ENCODE measurements at places on chromosomes 2 and 18.

- peak; percentile 63 for DNase-seq
Measured at GRCh38 chr2:134206573-134206972, 47.3 kb upstream of the MGAT5 start.

DNA sequence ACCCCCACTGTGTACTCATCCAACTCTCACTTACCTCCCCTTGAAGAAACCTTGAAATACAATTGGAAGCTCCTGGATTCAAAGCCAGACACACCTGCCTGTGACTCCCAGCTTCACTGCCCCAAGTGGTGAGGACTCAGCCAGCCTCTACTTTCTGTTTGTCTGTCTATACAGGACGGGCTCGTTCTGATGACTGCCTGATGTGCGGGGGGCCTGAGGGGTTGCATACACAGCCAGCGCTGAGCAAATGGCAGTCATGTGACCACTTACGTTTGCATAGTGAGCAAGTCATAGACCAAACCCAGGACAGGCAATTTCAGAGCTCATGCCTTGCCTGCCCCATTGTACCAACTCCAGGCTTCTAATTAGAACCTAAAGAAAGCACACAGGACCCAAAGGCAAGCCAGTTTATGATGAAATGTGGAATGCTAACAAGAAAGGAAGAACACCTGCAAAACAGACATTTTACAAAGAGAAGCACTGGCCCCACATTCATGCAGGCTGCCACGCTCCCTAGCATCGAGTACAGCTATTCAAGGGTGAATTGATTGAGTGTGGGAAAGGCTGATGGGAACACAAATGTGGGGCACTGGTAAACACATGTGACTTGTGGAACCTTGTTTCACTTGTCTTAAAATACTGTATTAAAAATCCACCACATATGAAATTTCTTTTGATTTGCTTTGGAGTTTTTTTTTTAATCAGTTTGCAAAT lies 137.8 kb downstream of the LNPK start:
- no peak for DNase-seq

- no peak for DNase-seq
Measured at GRCh38 chr2:4090668-4091630, 387.6 kb downstream of the DCDC2C start.

GRCh38 chr18:62605685-62606084 lies 82.9 kb downstream of the ZCCHC2 start:
- DNase-seq = no peak

DNA sequence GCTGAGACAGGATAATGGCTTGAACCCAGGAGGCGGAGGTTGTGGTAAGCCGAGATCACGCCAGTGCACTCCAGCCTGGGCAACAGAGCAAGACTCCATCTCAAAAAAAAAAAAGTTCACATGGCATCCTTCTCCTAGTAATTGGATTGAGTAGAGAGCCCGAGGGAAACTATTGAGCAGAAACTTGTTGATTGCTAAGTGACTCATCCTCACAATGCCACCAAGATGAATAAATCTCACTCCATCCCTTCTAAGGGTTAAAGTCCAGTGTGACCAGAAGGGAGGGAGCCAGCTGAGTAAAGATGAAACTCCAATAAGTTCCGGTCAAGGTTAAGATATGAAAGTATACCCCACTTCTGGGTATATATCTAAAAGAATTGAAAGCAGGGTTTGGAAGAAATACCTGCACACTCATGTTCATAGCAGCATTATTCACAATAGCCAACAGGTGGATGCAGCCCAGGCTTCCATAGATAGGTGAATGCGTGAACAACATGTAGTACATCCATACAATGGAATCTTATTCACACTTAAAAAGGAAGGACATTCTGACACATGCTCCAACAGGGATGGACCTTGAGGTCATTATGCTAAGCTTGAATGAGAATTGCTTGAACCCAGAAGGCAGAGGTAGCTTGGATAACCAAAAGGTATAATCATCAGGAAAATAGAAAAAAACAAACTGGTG lies 13.0 kb upstream of the FHL2 start:
- DNase-seq = no peak

DNA sequence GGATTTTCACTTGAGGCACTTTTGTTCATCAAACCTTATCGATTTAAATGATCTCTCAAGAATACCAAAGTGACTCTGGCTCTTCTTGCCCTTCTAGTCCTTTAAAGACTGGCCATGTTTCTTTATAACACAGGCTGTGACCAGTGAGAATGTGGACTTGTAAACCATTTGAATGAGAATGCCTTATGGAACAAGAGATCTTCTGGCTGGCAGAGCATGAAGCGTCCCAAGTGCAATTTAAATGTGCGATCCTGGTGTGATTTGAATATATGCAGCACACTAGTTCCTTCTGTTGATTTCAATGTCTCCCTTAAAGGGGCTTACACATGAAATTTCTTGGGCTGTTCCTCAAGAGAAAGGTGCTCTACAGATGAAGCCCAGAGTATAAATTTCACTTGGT lies 262.4 kb upstream of the CCDC68 start:
- DNase-seq = no peak

DNA sequence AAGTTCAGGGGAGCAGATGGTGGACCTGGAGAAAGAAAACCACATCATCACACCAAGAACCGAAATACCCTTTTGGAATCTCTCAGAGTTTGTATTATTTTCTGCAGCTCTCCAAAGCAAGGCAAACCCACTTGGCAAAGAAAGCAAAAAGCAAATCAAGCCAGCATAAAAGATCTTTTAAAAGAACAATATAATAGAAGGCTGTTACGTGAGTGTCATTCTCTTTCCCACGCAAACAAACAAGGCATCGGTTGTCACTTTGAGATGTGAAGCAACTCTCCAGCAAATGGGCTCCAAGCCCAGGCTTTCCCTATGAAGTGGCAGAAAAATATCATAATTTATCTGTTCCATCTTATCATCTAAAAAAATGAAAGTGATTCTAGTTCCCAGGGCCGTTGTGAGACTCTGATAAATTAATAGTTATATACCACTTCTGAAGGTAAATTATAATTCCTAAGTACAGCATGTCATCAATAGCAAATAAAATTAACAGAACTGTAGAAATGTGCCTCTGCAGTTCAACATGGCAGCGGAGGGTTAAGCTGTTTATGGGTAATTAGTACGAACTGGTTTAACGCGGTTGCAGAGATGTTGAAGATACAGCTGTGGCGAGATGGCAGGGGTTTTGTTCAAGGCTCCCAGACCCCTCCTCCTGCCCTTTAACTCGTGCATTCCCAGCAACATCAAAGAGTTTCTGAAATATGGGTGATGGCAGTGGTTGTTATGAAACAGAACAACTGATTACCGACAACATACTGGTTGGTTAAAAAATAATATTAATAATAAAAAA lies 89.2 kb downstream of the EPHA4 start:
- DNase-seq = no peak

DNA sequence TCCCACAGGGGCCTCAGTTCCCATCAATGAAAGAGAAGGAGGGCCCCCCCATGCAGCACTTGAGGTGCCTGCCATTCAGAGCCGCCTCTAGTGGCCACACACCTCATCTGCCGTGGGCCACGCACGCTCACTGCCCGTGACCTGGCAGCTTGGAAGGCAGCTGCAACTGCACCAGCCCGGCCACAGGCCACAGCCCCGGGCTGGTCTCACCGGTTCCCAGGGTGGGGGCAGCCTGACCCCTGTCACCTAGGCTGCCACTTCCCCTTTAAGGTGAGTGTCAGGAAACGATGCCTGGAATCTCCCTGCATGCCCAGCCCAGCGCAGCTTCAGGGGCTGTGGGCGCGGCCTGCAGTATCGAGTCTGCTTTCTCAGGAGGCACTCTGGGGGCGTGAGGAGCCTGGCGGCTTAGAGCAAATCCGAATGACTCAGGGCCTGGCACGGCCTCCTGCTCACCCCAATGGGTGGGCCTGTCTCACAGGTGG lies 2.6 kb downstream of the MAB21L4 start:
- peak; percentile 25 for DNase-seq

DNA sequence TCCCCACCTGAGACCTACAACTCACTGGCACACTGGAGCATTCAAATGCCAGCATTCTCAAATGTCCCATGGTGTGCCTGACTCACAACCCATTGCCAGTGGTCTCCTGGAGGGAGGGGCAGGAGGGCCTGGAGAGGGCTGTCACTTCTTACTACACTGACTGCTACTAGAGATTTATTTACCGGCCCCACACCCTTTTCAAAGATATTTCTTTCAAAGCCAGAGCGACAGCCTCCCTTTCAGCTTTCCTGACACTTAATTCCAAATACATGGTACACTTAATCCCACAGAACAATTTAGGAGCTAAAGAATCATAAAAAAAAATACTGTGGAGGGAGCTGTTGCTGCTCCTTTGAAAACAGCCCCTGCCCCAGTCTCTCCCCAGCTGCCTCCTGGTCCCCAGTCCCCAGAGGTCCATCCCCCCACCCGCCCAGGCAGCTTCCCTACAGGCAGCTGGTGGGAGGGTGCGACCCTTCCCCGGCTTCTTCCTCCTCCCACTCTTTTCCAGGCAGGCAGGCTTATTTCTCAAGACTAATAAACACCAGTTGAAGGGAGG lies 129.1 kb upstream of the SMAD2 start:
- DNase-seq = peak; percentile 8

- DNase-seq = no peak
Measured at GRCh38 chr2:100856732-100857131, 36.8 kb downstream of the NPAS2 start.

DNA sequence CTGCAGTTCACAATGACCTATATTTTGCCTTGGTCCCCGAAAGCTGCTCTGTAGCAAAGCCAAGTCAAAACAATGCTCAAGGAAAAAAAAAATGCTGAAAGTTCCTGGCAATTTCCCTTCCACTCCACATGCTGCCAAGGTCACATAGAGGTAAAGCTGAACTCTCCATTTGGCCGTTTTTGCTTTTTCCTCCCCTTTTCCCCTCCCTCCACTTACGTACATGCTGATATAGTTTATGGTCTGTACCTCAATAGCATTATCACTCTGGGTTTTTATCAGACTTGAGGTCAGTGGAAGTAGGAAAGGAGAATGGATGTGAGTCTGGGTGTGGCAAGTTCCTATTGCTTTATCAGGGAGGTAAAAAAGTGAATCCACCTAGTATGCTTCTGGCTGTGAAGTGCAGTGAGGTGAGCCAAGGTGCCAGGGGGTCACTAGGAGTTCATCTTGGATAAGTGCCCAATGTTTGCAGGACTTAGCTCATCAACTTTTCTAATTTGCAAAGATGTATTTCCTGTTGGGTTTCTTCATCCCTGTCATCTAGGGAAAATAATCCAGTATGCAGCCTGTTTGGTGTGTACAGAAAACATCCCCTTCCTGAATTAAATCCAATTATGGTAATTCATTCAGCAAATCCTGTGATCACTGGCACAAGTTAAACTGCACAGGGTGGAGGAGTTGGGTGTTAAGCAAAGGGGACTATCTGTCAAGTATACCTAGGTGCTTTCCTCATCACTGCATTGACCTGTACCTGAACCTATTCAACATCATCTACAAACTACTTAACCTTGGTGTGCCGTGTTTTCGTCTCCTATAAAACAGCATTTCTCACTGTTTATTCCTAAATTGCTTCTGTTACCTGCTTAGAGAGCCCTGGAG lies 124.3 kb upstream of the CYP26B1 start:
- DNase-seq = no peak

DNA sequence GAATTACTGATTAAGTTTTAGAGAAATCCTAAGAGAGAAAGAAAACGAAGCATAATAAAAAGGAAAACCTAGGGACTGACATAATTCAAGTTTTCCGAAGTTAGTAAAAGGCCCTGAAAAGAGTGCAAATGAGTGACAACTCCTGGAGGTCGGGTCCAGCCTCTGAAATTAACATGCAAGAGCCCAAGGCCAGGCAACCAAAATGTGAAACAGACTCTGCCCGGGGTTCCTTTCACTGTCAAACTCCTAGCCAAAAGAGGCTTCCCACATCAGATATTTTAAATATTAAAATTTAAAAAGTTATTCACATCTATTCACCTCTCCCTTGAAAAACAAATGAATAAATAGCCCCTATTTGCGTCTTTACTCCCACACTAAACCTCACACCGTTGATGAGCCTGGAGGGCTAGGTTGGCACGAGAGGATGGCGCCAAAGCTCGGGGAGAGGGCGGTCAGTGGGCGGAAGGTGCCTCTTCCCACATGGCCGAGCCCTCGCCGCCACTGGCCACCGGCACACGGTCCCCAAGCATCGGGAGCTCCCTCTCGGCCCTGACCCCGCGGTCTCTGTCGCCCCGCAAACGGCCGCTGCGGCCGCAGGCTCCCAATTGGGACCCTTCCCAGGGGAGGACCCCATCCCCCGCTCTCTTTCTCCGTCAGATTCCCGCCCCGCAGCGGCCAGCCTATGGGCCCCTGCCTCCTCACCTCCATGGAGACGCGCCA lies 630 bp downstream of the PPM1G start:
- DNase-seq = peak; percentile 66

- no peak for DNase-seq
Measured at GRCh38 chr2:168732100-168732499, 70.3 kb upstream of the NOSTRIN start.

- peak; percentile 45 for DNase-seq
Measured at GRCh38 chr2:158202161-158202815, 100.6 kb downstream of the UPP2 start.

GRCh38 chr18:78720456-78721237 lies 259.0 kb upstream of the SALL3 start:
- no peak for DNase-seq

GRCh38 chr18:48931680-48932461 lies 18.9 kb downstream of the SMAD7 start:
- no peak for DNase-seq

GRCh38 chr2:102514061-102514785 lies 41.2 kb downstream of the SLC9A4 start:
- DNase-seq = peak; percentile 92

DNA sequence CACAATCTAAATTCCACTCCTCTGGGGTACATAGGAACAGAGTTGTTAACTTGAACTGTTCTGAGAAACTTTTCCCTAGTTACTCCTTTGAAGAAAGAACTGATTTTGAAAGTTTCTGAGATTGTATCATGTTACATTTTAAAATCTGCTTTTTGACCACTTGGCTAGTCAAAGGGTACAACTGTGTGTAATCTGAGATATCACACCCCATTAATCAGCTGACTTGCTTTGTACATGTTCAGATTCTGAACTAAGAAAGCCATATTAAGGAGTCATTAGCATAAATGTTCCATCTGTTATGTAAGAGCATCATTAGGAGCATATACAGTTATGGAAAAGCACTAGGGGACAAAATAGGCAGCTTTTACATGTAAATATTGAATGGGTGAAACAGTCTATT lies 3.8 kb upstream of the WDR35 start:
- no peak for DNase-seq

DNA sequence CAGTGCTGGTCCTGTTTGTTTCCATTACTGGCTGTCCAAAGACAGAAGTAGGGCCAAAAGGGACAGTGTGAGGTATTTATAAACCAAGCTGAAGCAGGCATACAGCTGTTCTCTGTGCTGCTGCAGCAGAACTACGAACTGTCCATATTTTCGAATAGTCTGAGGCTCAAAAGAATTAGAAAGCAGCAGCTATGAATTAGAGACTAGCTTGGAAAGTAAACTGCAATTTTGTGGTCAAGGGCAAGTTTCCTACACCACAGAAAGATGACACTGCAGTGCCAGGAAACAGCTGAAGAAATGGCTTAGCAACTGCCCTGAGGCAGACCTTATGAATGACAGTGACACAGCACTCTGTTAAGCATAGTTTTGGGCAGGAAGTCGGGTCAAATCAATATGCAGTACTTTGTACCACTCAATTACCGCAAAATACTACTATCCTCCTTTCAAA lies 125.3 kb downstream of the TMEM131 start:
- DNase-seq = peak; percentile 94

GRCh38 chr2:10541775-10542432 lies 93.8 kb upstream of the ODC1 start:
- no peak for DNase-seq

- peak; percentile 9 for DNase-seq
Measured at GRCh38 chr2:197514754-197515153, 1.1 kb upstream of the MOB4 start.

Data from adipocyte (in vitro differentiated cells).